ENCODE measurements at places on chromosomes 16 and 17. TPM values are rescaled to one million over a fixed set of nuclear protein-coding genes. Genes with fewer than 3 reads are reported as not detected.

DNA sequence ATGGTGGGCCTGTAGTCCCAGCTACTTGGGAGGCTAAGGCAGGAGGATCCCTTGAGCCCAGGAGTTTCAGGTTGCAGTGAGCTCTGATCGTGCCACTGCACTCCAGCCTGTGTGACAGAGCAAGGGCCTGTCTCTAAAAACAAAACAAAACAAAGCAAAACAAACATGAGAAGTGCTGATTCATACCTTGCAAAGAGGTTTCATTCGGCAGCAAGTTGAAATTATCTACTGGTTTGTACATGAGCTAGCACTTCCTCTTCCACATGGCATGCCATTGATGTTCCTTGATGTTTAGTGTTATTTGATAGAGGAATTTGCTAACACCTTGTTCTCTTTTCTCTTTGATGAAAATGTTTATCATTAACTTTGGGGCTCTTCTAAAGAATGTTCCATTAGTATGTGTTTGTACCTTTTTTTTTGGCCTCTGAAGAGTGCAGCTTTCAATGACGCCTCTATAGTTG is 50.6 kb downstream of the SPECC1 start:
- no peak for DNase-seq

DNA sequence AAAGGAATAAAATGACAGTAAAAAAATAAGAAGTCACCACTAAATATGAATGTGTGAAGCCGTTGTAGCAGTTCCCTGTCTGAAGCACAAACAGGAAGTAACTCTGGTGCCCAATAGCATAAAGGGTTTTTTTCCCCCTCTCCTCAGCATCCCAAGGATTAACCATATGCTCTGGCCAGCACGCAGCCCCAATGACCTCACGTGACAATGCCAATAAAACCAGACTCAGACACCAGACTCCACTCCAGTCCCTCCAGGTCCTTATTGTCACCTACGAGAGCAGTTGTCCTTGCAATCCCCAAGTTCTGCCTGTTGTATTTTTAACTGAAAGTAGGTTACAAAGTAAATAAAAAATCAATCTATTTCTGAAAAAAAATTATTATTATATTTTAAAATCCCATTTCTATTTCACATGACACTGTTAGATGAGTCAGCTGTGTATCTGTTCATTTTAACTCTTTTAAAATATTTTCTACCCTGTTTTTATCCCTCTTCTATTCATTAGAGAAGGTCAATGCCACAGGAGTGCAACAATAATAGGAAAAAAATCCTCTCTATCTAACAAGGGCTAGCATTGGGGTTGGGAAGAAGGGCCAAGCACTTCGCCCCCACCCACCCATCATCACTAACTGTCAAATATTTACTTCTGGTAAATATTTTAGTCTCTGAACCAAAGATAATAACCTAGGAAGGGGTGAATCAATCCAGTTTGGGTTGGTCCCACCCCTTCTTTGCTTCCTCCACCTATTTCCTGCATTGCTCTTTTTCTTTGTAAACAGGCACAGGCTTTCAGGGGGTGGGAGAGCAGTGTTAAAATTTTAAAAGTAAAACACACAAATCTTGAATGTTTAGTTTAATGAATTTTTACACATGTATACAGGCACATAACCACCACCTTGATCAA is 6.6 kb downstream of the PRAC1 start:
- DNase-seq, result no peak

The FAM20A gene
- polyA plus RNA-seq, result not detected

The KRTAP1-5 gene
- 20.2 TPM for polyA plus RNA-seq

The HS3ST3A1 gene
- polyA plus RNA-seq, result 11.9 TPM
